Dermis blood vessel endothelial cell (primary cell): ENCODE measurements at places on chromosomes 11 and 22. TPM values are rescaled to one million over a fixed set of nuclear protein-coding genes. Genes with fewer than 3 reads are reported as not detected.

Gene MTFP1
- total RNA-seq = 31.7 and 36.8 TPM in 2 replicates

Gene CCDC89
- not detected in 2 replicates for total RNA-seq

Gene NPAS4
- total RNA-seq = not detected in 2 replicates

Gene GGTLC3
- not detected in 2 replicates for total RNA-seq

Gene HORMAD2
- not detected in 2 replicates for total RNA-seq

Gene GNAZ
- total RNA-seq = 0.37 and 0.68 TPM in 2 replicates

Gene KCNE3
- 1.1 and 1.5 TPM in 2 replicates for total RNA-seq

Gene LIF
- total RNA-seq = 1.1 and 1.7 TPM in 2 replicates

Gene PTGDR2
- total RNA-seq = 0.05 TPM in 1 of 2 replicates, not detected in the other

Gene PPFIBP2
- total RNA-seq = 2.2 and 3.2 TPM in 2 replicates

Gene SLC22A12
- not detected in 2 replicates for total RNA-seq

Gene OR4X1
- total RNA-seq = not detected in 2 replicates

Gene RGL4
- not detected in 2 replicates for total RNA-seq

Gene CNIH2
- total RNA-seq = not detected in 2 replicates

Gene CDC42BPG
- total RNA-seq = 0.34 and 0.37 TPM in 2 replicates

Gene MYRF
- 0.17 and 0.28 TPM in 2 replicates for total RNA-seq

Gene RFPL3
- not detected in 2 replicates for total RNA-seq

Gene MED15
- 33.0 and 37.8 TPM in 2 replicates for total RNA-seq

Gene ETS1
- total RNA-seq = 128 and 130 TPM in 2 replicates

Gene TM7SF2
- 25.7 and 31.4 TPM in 2 replicates for total RNA-seq

Gene SNX32
- 0.17 and 0.33 TPM in 2 replicates for total RNA-seq

Gene IFTAP
- 30.9 and 34.0 TPM in 2 replicates for total RNA-seq

Gene SMTNL1
- not detected in 2 replicates for total RNA-seq

Gene WNT7B
- not detected in 2 replicates for total RNA-seq

Gene NFAM1
- not detected in 2 replicates for total RNA-seq

Gene CLDN5
- 1,341 and 2,150 TPM in 2 replicates for total RNA-seq

Gene MMP8
- total RNA-seq = not detected in 2 replicates

Gene HBB
- total RNA-seq = not detected in 2 replicates

Gene RAB36
- total RNA-seq = 0.34 and 0.70 TPM in 2 replicates

Gene C11orf42
- not detected in 2 replicates for total RNA-seq

Gene MYBPC3
- total RNA-seq = not detected in 2 replicates

Gene MRGPRX3
- not detected in 2 replicates for total RNA-seq

Gene SSTR3
- total RNA-seq = not detected in 2 replicates

Gene TRIM29
- not detected in 2 replicates for total RNA-seq

Gene MS4A14
- total RNA-seq = not detected in 2 replicates

Gene CARNS1
- total RNA-seq = 0.17 and 0.23 TPM in 2 replicates

Gene CBLIF
- total RNA-seq = not detected in 2 replicates

Gene CDKN1C
- total RNA-seq = 37.2 and 53.8 TPM in 2 replicates

Gene CXCR5
- total RNA-seq = not detected in 2 replicates

Gene CKAP5
- total RNA-seq = 58.0 and 115 TPM in 2 replicates

Gene GGT5
- total RNA-seq = 4.9 and 27.8 TPM in 2 replicates

Gene MS4A12
- total RNA-seq = not detected in 2 replicates

Gene OR4A16
- not detected in 2 replicates for total RNA-seq

Gene C11orf65
- 0.09 TPM in 1 of 2 replicates, not detected in the other for total RNA-seq

Gene P2RY6
- total RNA-seq = 0.05 TPM in 1 of 2 replicates, not detected in the other

Gene SUSD2
- 0.34 and 0.60 TPM in 2 replicates for total RNA-seq

Gene CHRM4
- total RNA-seq = 0.09 and 0.17 TPM in 2 replicates

Gene PYGM
- 0.23 and 0.34 TPM in 2 replicates for total RNA-seq

Gene MIOX
- not detected in 2 replicates for total RNA-seq

Gene PDE2A
- total RNA-seq = 351 and 380 TPM in 2 replicates

Gene CREB3L1
- total RNA-seq = 0.33 and 0.68 TPM in 2 replicates

Gene ALKBH8
- 6.8 and 10.9 TPM in 2 replicates for total RNA-seq

Gene UBQLNL
- total RNA-seq = 0.05 TPM in 1 of 2 replicates, not detected in the other
